Stimulated activated CD4-positive, alpha-beta T cell treated with anti-CD3 and anti-CD28 coated beads, Interleukin-1b, Interleukin-23, amount 100 ng/mL, for 1 hour (primary cell): ENCODE measurements at places on chromosomes 1 and 21.

DNA sequence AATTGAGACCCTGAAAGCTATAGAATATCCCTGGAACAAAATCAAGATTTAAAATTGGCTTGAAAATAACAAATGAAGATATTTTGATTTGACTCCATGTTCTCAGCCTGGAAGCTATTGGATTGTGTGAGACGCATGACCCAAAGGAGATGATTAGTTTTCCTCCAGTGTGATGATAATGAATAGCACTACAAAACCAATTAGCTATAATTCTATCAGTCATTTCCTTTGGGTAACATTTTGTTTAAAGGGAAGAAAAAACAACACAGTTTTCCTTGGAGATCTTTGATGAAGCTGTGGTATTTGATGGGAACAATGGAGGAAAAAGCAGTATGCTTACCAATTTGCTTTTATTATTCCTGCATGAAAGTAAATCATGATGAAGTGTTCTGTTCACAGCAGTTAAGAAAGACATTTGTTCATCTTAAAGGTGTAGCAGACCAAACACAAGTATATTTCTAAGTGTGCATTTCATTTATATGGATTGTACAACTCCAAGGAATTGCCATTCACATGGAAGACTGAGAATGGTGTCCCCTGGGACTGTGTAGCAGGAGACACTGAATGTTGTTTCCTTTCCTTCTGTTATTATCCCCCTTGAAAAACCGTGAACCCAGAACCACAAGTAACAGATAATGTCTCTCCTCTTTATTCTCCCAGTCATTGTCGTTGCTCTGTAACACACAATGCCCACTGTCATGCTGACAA lies 111.4 kb downstream of the CACHD1 start:
- DNase-seq, result no peak

GRCh38 chr21:18608226-18608625 lies 204.6 kb upstream of the TMPRSS15 start:
- no peak for DNase-seq

GRCh38 chr1:32546611-32547010 lies 7.4 kb downstream of the ZBTB8A start:
- no peak for DNase-seq

DNA sequence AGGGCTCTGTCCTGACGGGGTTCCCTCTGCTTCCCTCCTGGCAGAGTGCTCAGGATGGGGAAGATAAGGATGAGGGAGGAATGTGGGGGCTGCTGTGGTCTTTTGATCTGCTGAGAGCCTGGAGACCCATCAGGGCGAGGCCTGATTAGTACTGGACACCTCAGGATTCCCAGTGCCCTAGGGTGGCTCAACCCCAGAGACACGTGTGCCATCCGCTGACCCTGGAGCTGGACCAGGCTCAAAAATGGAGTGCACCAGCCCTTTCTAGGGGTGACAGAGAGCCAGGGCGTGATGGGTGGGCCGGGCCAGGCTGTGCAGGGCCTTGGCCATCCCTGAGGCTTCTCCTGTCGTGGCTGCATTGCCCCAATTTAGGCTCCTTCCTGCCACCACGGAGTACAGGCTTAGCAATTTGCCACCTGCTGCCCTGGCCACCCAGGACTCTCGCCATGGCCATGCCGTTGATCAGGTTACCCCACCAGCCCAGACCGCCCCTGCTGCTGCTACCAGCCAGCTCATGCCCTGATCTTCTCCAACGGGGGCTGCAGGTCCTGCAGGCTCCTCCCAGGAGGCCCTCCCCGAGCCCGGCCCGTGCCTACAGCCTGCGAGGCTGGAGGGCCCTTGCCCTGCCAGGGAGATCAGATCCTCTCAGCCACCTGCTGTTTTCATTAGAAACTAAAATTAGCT lies 9.5 kb downstream of the WNT4 start:
- DNase-seq, result no peak

- no peak for DNase-seq
Observed at GRCh38 chr1:62906428-62906886, 122.5 kb downstream of the ATG4C start.

DNA sequence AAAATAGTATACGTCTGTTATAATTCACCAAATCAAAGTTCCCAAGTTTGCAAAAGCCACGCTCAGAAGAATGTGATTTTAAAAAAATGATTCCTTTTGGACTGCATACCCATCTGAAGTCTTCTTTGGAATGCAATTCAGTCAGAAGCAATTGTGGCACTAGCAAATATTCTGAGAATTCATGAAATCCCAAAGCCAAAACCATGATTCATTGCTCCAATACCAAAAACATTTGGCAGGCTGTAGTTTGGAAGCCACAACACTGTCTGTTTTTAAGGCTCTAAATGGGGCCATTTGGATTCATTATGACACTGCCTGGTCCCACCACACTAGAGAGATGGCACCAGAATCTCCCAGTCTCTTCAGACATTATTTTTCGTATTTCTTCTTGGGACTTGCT lies 21.8 kb upstream of the LRRC53 start:
- no peak for DNase-seq

GRCh38 chr1:203764105-203765028 lies 616 bp upstream of the LAX1 start:
- no peak for DNase-seq

- no peak for DNase-seq
Observed at GRCh38 chr1:12096615-12097014, 33.5 kb downstream of the TNFRSF8 start.

DNA sequence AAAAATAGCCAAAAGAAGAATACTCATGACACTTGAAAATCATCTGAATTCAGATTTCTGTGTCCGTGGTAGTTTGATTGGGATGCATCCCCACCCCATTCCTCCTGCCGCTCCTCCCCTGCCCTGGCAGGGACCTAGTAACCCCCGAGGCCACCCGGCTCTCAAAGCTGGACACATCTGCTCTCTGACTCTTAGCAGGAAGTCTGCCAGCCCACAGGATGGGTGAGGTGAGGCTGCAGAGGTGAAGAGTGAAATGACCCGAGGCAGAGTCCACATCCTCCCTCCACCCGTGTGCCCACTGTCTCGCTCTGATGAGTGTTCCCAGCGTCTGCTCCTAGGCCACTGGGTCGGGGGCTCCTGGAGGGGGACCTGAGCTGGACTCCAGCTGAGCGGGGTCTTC lies 308.5 kb upstream of the VAMP3 start:
- DNase-seq, result no peak

DNA sequence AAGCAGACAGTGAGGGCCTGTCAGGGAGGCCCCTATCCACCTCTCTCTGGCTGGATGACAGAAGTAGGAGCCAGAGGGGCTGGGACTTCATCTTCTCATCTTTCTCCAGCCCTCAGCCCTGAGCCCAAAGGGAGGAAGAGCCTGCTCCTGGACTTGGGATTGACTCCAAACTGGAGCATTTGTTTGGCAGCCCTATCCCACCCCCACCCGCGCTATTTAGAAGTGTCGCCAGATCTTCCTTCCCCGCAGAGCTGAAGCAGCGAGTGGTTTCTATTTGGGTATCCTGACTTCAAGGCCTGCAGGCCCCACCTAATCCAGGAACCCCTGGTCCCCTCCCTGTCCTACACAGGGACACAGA lies 9.6 kb downstream of the NES start:
- no peak for DNase-seq
